Uterus (tissue), 4 donors: ENCODE measurements at places on chromosomes 6 and 20.

DNA sequence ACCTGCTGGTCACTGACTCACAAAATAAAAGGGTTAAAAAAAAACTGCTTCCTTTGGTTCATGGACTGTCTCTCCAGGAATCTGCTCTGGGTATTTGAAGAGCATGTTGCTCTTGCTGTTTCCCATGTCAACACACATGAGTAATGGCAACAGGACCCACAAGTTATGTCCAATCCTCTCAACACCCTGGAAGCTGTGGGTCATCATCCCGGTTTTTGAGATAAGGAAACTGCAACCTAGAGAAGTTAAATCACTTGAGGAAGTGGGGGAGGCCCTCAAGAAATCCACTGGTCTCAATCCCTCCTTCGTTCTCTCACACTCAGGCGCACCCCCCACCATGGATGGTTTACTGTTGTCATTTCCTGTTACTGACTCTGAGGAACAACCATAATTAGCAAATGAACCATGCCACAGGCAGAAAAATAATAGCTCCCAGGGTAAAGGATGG, 12.4 kb downstream of the MAP1LC3A start:
- DNase-seq: no peak
- H3K4me1 ChIP-seq: no peaks in the 10 kb centered on the region
- H3K36me3 ChIP-seq: no peaks in the 10 kb centered on the region
- H3K27me3 ChIP-seq: no peaks in the 10 kb centered on the region

- H3K27ac ChIP-seq: no peak overlapping the region
- H3K27me3 ChIP-seq: no peaks in the 10 kb centered on the region
- no peak for DNase-seq
- H3K36me3 ChIP-seq: no peaks in the 10 kb centered on the region
Observed at GRCh38 chr6:56266011-56266410, 18.6 kb upstream of the COL21A1 start.

- H3K27me3 ChIP-seq: no peaks in the 10 kb centered on the region
- H3K36me3 ChIP-seq: no peaks in the 10 kb centered on the region
- H3K27ac ChIP-seq: no peak overlapping the region
- no peak overlapping the region for H3K4me3 ChIP-seq
- DNase-seq: no peak
Observed at GRCh38 chr6:39685938-39686337, 39.3 kb downstream of the KIF6 start.

DNA sequence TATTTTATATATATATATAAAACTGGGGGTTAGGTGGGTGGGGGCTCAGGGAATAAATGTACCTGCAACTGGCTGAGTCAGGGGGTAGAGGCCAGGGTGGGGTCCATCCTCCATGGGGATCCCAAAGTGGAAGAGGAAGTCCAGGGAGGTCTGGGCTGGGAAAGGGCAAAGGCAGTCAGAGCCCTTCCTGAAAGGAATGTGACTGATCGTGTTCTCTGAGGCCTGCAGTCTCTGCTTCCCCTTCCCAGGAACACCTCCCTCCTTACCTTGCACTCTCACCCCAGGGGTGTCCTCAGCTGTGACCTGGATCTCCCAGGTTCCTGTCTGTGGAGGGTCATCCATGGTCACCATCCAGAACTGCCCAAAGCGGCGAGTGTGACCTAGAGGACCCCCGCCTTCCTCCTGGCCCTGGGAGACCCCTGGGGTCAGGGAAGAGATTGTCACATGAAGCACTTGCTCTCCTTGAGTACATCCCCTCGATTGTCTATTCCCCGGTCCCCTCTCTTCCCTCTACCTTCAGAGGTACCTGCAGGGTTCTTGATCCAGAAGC, 4.7 kb downstream of the SAPCD1 start:
- H3K4me1 ChIP-seq: no peaks in the 10 kb centered on the region
- H3K27me3 ChIP-seq: no peaks in the 10 kb centered on the region
- no peaks in the 10 kb centered on the region for H3K36me3 ChIP-seq
- no peak overlapping the region for H3K27ac ChIP-seq
- no peak for DNase-seq

- no peaks in the 10 kb centered on the region for H3K36me3 ChIP-seq
- H3K4me1 ChIP-seq: no peaks in the 10 kb centered on the region
- no peaks in the 10 kb centered on the region for H3K27me3 ChIP-seq
- H3K4me3 ChIP-seq: no peak overlapping the region
Observed at GRCh38 chr6:81304466-81304865, 448.0 kb downstream of the TENT5A start.

DNA sequence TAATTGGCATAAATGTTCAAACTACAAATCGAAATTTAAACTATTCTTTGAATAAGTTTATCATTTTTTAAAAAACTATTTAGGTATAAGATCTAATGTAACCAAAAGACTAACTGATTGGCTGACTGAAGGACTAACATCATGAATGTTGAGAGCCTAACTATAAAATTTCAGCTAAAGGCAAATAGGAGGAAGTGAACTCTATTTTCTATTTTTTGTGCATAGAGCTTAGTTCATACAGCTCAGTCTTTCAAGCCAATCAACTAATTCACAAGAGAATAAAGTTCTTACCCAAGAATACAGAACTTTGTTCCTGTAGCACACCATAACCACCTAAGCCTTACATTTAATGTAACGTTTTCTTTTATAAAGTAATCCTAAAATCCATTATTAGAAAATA, 46.3 kb upstream of the STXBP5 start:
- H3K36me3 ChIP-seq: no peaks in the 10 kb centered on the region
- DNase-seq: no peak
- no peak overlapping the region for H3K27ac ChIP-seq
- H3K4me1 ChIP-seq: no peaks in the 10 kb centered on the region
- H3K4me3 ChIP-seq: no peak overlapping the region
- no peaks in the 10 kb centered on the region for H3K27me3 ChIP-seq

GRCh38 chr20:10336959-10337729, 96.9 kb downstream of the MKKS start:
- no peak for DNase-seq
- H3K27ac ChIP-seq: no peak overlapping the region
- H3K4me3 ChIP-seq: no peak overlapping the region
- H3K4me1 ChIP-seq: no peaks in the 10 kb centered on the region
- H3K27me3 ChIP-seq: no peaks in the 10 kb centered on the region

DNA sequence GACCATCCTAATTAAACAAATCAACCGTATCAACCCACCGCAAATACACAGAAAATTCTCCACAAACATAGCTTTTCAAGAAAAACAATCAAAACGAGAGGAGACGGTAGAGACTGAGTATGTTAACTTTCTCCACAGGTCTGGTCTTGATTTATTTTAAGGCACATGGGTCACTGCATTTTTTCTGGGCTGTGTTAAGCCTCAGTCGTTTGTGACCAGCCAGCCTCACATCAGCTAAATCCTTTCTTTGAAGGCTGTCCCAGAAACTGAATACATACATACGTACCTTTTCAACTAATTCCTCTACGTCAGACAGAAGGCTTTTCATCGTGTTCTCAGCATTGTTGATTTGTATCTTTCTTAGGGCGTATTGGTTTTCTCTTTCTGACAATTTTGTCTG, 69.4 kb downstream of the LAMA4 start:
- H3K4me3 ChIP-seq: no peak overlapping the region
- no peak for DNase-seq
- no peaks in the 10 kb centered on the region for H3K27me3 ChIP-seq
